Prostate gland (tissue), 2 donors: ENCODE measurements at places on chromosomes 6 and 20. TPM values are rescaled to one million over a fixed set of nuclear protein-coding genes. Genes with fewer than 3 reads are reported as not detected.

The C20orf141 gene
- total RNA-seq = not detected

The LRRC73 gene
- total RNA-seq = 4.0 TPM

The RBPJL gene
- total RNA-seq = not detected

The TBX18 gene
- total RNA-seq = 3.4 TPM

The SPDEF gene
- total RNA-seq = 165 TPM

The APOBEC2 gene
- total RNA-seq = not detected

The BAG2 gene
- 6.8 TPM for total RNA-seq

The RIMS1 gene
- total RNA-seq = 17.6 TPM

The MEI4 gene
- not detected for total RNA-seq

The RSPH9 gene
- 1.9 TPM for total RNA-seq

The GRIK2 gene
- 15.7 TPM for total RNA-seq
